ENCODE measurements at places on chromosomes 2 and 18. TPM values are rescaled to one million over a fixed set of nuclear protein-coding genes. Genes with fewer than 3 reads are reported as not detected.

The IL1A gene
- total RNA-seq = not detected

The UGT1A4 gene
- total RNA-seq = not detected

The ATOH8 gene
- 1.7 TPM for total RNA-seq

The ERICH2 gene
- total RNA-seq = not detected

The RUFY4 gene
- not detected for total RNA-seq

Measured in temporal lobe (tissue), 4 donors.